ENCODE measurements at places on chromosomes 4 and X.

GRCh38 chrX:118630848-118631247 lies 96.6 kb upstream of the IL13RA1 start:
- DNase-seq = no peak

GRCh38 chrX:19640693-19641374 lies 125.5 kb upstream of the MAP3K15 start:
- no peak for DNase-seq

DNA sequence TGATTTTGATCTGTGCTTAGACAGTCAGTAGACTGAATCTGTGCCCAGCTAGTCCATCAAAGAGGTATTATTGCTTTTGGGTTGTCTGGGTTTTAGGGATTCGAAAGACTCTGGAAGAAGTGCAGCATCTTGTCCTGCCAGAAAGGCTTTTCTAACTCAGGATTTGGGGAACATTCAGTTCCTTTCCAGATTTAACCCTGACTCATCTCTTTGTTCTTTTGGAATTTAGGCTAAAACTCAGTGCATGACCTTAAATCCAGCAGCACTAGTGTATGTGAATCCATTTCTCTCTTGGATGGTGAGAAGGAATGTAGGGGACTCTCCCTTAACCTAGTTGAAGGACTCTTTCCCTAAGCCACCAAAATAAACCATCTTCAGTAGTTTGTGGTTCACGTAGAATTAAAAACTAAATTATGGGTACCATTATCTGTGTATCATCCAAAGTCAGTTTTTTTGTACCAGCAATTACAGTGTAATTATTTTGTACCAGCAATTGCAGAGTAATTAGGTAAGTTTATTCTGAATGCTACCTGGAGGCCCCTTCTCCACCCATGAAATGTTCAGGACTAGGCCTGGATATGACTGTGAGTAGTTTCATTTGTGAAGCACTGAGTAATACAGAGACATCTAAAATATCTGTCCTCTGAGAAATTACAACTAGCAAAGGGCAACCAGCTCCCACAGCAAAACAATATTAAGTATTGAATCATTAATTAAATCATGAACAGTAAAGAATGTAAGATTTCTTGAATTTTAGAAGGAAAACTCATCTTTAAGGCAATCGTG lies 384.0 kb downstream of the TMA16 start:
- no peak for DNase-seq

DNA sequence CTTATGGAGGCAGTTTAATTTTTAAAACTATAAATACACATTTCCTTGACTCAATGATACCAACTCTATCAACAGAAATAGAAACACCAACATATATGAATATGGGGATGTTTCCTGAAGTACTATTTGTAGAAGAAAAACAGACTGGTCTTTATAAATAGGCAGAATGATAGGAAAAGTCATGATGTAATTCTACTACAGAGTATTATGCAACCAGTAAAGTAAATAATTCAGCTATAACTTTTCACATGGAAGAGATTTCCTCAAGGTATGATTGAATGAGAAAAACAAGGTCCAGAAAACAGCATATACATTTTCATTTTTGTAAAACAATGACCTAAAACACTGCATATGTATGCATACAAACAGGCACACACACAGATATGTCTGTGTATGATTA lies 56.2 kb downstream of the GPRIN3 start:
- no peak for DNase-seq

DNA sequence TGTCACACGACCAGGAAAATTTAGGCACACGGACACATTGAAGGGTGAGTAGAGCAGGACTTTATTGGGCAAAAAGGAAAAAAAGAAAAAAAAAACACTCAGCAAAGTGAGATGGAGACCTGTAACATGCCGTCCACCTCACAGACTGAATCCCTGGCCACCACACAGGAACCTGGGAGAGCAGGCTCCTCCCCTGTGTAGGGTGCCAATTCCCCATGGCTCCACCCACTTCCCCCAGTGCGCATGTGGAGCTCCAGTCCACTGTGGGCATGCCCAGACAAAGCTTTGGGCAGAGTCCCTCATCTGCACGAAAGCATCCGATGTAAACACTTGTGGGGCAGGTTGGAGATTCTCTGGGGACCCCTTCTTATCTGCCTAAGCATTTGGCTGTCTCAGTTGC lies 23.6 kb upstream of the CBR4 start:
- no peak for DNase-seq

- no peak for DNase-seq
Measured at GRCh38 chrX:140391313-140391712, 113.6 kb downstream of the SOX3 start.

DNA sequence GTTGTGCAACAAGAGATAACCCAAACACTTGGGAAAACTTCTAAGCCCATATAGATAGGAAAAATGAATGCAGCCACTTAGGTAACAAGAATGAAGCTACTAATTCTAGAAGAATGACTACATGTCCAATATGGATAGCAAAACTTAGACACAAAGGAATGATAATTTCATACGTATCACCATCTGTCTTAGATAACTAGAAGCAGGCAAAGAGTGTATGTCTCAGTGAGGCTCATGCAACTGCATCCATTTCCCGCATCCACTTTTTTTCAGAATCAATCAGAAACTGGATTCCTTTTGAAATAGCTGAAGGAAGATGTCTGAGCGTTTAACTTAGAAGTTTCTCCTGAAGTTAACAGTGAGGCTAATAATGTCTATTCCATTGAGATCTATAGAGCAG lies 408.7 kb upstream of the PITX2 start:
- DNase-seq = no peak

- DNase-seq = no peak
Measured at GRCh38 chr4:142683997-142684396, 162.1 kb downstream of the INPP4B start.

DNA sequence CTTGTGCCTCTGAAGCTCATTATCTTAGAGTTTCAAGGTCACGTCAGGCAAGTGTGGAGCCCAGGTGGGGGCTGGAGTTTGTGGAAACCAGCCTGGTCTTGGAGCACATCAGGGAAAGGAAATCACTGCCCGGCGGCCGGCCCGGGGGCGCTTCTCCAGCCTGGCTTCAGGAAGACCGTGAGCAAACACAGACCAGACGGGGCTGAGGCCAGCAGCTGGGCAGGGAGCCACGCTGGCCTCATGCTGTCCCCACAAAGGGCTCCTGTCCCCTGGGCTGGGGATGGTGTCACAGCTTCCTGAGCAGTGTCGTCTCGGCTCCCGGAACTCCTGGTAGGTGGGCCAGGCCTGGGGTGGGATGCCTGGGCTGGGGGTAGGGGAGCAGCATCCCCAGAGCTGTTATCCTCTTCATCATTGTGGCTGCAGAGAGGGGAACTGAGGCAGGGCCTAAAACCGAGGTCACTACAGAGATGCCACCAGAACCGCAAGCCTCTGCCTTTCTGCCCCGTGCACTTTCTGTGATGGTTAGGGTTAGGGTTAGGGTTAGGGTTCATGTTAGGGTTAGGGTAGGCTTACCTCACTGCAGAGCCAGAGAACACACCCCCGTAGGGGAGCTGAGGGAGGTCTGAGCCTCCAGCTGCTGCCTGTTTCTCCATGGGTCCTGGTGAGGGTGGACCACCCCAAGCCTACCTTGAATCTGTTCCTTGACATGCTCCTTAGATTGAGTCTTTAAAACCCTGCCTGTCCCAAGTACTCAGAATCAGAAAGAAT lies 77.5 kb downstream of the HTRA3 start:
- DNase-seq = no peak

DNA sequence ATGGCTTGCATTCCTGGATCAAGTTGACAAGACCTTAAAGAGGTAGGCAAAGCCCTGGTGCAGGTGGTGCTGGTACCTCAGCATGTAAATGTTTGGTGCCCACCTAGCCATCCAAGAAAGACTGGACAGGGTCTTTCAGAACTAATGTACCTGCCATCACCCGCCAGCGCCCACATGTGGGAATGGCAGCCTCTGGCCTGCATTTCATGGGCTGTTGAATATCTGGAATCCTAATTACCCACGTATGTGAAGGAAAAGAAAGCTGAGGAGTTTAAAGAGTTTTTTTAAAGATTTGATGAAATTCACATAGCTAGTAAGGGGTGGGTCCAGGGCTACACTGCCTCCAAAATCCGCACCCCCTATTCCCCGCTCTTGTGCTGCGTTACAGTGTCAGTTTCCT lies 8.6 kb upstream of the CCDC149 start:
- DNase-seq = no peak

- no peak for DNase-seq
Measured at GRCh38 chr4:129481107-129481506, 385.2 kb downstream of the C4orf33 start.

DNA sequence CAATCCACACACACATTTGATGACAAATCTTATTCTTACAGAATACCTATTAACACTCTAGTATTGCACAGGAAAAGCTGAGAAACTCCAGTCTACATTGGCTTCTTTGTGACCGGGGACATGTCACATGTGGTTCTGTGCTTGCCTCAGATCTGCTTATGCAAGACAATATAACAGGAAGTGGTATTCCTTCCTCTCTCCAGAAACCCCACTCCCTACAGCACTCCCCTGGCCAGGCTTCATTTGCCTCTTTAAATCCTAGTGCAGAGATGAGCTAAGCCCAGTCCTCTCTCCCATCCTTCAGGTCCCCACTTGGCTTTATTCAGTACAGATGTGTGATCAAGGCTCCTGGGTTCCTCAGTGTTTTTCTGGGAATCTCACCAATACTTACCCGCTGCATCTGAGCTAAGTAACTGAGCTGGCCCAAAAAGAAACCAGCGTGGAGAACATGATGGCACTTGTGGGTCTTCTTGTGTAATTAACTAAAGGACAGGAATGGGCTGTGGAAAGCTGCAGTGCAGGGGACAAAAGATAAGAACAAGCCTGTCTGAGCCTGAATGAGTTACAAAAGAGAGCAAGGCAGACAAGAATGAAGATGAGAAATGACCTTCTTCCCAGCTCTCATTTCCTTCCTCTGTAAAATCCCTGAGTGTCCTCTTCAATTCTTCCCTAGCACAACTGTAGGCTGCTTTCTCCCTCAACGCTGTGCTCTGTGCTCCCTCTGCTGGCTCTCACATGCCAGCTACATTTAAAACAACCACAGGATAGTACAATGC lies 105.6 kb downstream of the HNRNPD start:
- no peak for DNase-seq

DNA sequence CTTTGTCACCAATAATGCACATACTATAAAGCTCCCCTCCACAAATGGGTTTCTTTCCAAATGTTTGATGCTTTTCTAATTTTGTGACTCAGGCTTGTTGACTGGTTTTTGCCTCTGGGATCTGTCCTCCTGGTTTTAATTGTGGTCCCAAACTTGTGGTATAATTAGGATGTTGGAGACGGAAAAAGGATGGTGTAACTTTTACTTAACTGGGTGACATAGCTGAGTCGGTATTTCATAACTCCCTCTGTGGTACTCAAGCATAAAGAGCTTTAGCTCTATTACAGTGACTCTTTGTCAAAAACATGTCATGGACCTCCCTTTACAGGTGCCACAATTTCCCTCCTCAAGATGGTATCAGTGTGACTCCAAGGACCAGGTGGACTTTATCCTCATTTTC lies 119.7 kb upstream of the RBPJ start:
- no peak for DNase-seq

GRCh38 chr4:139815778-139816601 lies 150.4 kb downstream of the MGST2 start:
- no peak for DNase-seq

GRCh38 chrX:79065696-79066095 lies 78.8 kb upstream of the GPR174 start:
- no peak for DNase-seq

DNA sequence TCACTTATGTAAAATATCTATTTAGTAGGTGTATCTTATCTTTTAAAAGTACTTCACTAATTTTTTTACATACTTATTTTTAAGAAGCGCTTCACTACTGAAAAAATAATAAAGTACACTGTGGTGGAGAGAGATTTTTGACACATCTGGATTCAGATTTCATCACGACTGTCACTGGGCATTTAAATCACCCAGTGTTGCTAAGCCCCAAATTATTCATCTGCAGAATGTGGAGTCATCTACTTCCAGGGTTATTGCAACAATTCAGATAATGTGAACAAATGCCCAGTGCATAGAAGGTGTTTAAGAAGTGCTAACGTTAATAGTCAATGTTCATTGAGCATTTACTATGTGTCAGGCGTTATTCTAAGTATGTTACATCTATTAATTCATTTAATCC lies 41.8 kb downstream of the AASDH start:
- DNase-seq = no peak

- no peak for DNase-seq
Measured at GRCh38 chr4:3780347-3781171, 14.4 kb downstream of the ADRA2C start.

Data from 8988T (cell line).